ENCODE measurements at places on chromosomes 3 and 15.

GRCh38 chr3:73568371-73568862 is 56.3 kb downstream of the PDZRN3 start:
- DNase-seq = no peak

- no peak for DNase-seq
These were observed 35.9 kb upstream of the MYH15 start for GRCh38 chr3:108546247-108546646.

- DNase-seq = no peak
These were observed 102.8 kb downstream of the ARRDC4 start for GRCh38 chr15:98063315-98063714.

DNA sequence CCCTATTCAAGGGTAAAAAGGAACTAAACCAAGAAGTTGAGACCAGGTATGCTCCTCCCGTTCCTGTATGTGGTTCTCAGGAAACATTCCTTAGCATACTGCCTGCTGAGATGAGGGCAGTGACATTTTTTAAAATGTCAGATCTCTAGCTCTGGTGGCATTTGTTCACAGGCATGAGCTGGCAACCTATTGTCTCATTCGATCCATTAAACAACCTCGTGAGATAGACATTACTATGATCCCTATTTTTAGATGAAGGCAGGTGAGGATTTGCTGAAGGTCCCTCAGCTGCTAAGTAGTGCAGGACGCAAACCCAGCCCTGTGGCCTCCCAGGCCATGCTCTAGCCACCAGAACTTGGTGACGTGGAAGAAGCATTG is 74.9 kb downstream of the SIDT1 start:
- no peak for DNase-seq

DNA sequence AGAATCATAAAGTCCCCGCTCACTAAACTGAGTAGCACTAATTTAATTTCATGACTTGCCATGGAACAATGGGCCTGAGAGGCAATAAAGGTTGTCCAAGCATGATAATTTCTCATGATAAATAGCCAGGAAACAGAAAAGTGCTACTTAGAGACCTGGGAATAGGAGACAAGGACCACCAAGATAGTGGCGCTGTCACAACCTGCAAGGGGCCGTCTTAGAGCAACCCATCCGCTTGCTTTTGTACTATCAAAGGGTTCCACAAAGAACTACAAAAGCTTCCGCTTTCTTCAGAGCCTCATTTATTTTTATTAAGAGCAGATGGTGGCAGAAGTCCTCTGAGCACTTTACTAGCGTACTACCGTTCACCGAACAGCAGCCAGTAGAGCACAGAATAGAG is 421.7 kb upstream of the GRM7 start:
- DNase-seq = no peak

- no peak for DNase-seq
These were observed 258.7 kb upstream of the TGFBR2 start for GRCh38 chr3:30347679-30348216.

- DNase-seq = no peak
These were observed 80.0 kb downstream of the THSD4 start for GRCh38 chr15:71195242-71195641.

GRCh38 chr3:27526614-27527315 is 42.6 kb upstream of the SLC4A7 start:
- no peak for DNase-seq

DNA sequence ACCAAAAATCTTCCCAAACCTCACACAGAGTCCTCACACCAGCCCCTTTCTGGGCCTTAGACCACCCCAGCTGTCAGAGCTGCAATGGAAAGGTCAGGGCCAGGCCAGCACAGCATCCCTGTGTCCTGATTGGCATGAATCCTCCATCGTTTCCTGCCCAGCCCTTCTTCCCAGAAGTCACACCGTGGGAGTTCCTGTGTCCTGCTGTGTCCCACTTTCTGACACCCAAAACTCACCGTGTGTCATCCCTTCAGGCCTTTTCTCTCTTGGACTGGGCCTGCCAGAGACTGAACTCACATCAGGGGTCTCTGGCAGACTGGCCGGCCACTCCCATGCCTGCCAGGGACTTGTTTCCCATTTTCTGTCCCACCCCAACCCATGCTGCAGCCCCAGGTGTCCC is 32.5 kb upstream of the CHRNB4 start:
- no peak for DNase-seq

DNA sequence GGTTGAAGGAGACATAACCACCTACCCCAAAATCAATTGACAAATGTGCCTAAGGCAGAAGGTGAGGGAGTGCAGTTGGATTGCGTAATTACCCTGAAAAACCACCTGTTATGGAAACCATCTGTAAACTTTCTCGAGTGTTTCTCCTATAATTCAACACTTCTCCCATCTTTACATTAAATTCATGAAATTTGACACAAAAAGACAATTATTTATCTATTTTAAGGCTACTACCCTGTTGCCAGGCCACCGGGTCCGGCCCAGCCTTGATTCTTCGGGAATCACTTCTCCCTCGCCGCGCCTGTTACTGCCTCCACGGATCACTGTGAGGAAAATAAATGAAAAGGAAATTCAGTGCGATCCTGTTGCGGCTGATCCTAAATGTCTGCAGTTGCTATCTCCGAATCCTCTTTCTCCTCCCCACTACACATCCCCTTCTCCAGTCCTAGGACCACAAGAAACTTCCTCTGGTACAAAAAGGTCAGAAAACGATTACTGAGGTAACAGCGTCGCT is 646 bp downstream of the IQCB1 start:
- no peak for DNase-seq

DNA sequence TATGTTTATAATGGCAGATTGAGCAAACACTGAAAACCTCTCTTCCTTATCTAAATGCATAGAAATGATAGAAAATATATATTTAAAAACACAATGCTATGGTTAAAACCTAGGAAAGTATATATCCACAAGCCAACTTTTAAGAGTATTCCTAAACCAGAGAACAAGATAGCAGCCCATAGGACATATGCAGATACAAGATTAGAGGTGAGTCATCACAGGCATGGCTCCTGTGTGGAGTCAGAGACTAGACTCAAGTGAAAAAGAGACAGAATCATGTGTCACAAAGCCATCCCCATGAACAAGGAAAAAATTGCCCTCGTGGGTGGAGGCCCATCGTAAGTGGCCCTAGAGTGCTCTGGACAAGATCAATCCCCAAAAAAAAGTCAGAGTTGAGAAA is 199.4 kb upstream of the PPP2R3A start:
- no peak for DNase-seq

GRCh38 chr15:52184721-52185120 is 6.5 kb downstream of the GNB5 start:
- no peak for DNase-seq

- DNase-seq = no peak
These were observed 826 bp downstream of the CCDC66 start for GRCh38 chr3:56557831-56558170.

DNA sequence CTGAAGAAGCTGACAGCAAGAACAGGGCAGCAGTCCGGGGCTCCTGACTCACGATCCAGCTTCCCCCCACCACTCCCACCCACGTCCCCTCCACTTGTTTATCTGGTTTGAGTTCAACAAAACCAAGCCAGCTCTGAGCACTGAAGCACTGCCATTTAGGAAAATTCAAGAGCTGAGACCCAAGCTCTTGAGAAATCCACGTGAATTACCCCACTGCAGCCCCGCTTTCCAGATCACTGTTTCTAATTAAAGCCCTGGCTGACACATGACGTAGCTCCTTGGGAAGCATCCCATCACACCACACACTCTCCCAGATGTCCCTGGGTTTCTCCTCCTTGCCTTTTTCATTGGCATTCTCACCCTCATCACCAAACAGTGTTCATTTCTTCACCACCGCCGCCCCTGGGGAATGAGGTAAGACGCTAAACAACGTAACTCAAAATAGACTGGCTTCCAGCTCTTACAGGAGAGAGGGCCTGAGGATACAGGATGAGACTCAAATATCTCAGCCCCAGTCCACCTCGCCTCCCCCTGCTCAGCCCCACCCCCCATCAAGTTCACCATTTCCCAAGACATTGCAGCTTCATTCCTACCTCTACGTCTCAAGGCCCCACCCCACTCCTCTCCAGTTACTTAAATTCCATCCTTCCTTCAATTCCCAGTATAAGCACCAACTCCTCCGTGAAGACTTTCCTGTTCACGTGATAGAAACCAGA is 95.4 kb downstream of the SRGAP3 start:
- no peak for DNase-seq

DNA sequence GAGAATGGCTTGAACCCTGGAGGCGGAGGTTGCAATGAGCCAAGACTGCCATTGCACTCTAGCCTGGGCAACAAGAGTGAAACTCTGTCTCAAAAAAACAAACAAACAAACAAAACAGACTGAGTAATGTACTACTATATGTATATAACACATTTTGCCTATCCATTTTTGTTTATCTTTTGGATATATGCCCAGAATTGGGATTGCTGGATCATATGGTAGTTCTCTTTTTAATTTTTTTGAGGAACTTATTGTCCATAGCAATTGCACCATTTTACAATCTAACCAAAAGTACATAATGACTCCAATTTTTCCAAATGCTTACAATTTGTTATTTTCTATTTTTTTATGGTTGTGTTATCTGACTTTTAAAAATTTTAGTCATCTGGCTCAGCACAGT is 47.3 kb downstream of the GMPS start:
- no peak for DNase-seq

DNA sequence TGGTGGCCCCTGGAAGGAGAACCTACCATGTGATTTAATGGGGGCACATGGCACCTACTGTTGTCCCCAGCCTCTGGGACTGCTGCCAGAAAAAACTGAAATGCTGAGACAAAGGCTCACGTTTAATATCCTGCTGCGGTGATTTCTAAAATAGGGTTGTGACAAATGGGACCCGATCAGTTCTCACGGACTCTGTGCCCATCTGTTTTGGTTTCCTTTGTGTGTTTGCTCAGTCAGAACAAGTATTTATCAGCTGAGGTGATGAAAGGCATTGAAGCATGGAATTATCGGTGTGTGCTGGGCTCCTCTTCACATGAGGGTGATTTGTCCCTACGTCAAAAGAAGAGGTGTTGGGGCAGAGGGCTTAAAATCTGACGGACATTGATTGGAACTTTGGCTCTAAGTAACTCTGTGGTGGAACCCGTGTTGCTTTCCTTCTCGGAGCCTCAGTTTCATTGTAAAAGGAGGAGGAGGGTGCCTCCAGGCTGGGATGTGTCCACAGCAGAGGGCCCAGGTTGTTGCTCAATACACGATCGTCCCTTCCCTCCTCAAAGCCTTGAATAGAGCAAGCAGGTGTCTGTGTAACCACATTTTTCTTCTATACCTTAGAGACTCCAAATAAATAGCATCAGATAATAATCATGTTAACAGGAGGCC is 283.3 kb upstream of the RGMA start:
- no peak for DNase-seq
